ENCODE measurements at places on chromosomes 2 and 18.
A peak's percentile ranks its signal among the peaks of the same experiment; 100 is the strongest.

DNA sequence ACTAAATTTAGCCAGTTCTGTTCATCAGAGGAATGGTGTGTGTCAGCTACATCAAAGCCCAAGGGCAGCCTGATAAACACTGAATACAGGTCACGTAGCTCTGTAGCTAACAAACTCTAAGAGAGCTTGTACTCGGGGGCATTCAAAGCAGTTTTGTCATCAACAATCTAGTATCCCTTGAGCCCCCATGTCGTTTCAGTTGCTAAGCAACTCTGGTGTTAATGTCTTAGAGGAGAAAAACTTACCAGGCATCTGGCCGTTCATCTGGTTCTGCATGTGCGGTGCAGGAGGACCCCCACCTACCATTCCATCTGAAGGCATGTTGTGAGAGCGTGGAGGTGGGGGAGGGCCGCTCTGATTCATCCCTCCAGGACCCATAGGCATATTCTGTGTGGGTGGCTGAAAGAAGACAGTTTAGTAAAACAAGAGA is 33.1 kb downstream of the SS18 start:
- no peak for DNase-seq

- no peak for DNase-seq
Measured at GRCh38 chr2:111102216-111102615, 18.5 kb upstream of the BCL2L11 start.

DNA sequence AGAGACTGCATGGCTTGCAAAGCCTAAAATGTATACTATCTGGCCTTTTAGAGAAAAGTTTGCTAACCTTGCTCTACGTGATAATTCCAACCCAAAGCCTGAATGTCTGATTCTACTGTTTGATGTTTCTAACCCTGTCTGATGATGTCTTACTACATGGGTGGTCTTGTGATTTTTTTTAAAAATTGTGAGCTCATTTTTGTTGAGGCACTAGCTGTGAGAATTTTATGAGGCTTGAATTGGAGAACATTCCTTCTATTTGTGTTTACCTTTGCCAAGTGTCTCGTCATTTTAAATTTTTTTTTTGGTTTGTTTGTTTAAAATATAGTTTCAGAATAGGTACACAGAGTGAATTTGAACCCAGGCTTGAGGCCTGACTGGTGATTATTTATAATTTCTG is 15.2 kb upstream of the LTBP1 start:
- DNase-seq = no peak

DNA sequence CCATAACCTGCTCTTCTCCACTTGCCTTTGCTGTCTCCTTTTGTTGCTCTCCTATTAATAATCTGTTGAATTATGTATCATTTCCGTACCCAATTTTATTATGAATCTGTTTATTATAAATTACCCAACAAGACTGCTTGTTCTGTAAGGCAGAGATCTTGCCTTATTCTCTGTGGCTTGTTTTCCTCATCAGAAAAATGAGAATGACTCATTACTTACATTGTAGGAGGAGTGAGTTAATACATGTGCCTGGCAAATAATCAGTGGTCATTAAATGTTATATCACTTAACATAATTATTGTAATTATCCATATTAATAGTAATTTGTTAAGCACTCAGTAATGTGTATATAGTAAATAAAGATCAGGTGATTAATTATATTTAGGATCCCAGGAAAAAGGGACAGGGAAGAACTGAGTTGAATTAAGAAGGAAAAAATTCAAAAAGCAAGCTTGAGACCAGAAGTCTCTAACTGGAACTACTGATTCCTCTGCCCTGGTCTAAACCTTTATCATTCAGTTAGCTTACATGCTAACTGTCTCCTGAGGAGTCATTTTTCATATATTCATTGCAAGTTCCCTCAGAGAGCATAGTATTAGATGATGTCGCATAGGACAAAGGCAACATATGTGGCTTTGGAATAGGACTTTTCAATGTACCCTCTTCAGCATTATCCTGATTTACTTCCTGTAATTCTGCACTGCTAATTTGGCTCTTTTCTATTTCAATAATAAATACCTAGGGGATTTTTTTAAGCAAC is 335.7 kb downstream of the GALNT13 start:
- no peak for DNase-seq

DNA sequence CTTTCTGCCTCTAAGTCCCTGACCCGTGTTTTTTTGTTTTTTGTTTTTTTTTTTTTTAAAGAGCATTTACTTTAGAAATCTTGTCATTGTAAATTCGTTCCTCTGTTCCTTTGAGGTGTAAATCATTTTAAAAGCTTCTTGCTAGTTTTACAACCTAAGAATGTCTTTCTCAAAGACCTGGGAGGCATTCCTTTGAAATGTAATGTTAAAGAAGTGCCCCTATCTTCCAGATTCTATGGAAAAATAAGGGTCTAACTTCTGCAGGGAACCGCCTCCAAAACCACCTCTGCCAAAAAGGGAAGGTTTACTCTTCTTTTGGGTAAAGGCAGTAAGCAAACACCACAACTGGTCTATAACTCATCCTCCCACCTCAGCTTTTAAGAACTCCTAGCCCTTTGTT is 259.6 kb upstream of the ZNF804A start:
- no peak for DNase-seq

GRCh38 chr18:61833387-61833786 is 59.4 kb downstream of the RNF152 start:
- peak; percentile 67 for DNase-seq

DNA sequence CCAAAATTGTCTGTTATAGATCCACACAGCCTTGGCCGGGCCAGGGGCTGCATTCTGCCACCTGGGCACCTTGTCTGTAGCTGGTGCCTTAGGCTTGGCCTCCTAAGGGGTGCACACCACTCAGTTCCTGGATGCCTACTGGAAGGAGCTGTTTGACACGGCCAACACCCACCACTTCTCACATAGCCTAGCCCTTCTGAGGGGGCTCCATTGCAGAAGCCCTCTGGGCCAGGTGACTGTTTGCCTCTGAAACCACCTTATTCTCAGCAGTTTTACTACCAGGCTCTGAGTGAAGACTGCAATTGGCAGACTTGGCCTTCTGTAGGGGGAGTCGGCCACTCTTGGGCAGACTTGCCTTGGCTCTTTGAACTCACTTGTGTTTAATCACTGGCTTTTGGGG is 39.5 kb downstream of the EPHA4 start:
- DNase-seq = no peak

DNA sequence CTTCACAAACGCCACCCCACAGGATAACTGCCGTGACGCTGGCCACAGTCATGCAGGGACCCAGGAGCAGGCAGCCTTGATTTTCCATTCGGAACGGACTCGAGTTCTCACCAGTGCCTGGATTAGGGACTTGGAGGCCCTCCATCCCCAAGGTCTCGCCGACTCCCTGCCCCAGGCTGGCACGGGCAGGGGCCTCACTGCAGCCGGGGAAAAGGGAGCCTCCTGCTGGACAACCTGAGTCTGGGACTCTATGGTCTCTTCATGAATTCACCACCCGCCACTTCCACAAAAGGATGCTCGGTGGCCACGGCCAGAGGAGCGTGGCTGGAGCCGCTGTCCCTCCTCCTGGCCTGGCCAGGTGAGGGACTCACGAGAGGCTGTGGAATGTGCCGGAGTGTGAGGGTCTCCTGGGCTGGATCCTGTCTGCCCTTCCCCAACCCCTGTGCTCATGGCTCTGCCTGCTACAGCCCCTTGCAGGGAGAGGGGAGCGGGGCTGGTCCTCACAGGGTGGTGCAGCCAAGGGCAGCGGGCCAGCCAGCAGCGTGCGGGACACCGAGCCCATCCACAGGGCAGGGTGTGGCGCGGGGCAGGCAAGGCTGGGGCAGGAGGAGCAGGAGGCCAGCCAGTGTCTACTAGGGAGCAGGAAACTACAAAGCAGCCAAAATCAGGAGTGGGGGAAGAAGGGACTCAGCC is 42.3 kb downstream of the AQP12A start:
- peak; percentile 58 for DNase-seq

GRCh38 chr2:221429741-221430491 is 142.2 kb downstream of the EPHA4 start:
- no peak for DNase-seq

GRCh38 chr2:239329284-239329971 is 71.4 kb downstream of the HDAC4 start:
- no peak for DNase-seq

- DNase-seq = no peak
Measured at GRCh38 chr2:191366199-191366598, 121.0 kb downstream of the MYO1B start.
